ENCODE measurements at places on chromosomes 7 and 10. TPM values are rescaled to one million over a fixed set of nuclear protein-coding genes. Genes with fewer than 3 reads are reported as not detected.

The GALNT17 gene
- 20.8 TPM for total RNA-seq

The OR9A2 gene
- total RNA-seq, result not detected

The LLCFC1 gene
- not detected for total RNA-seq

The HOGA1 gene
- total RNA-seq, result 7.0 TPM

The CYP2C8 gene
- not detected for total RNA-seq

The CLRN3 gene
- total RNA-seq, result not detected

The HABP2 gene
- total RNA-seq, result not detected

The WNT8B gene
- total RNA-seq, result not detected

The WEE2 gene
- not detected for total RNA-seq

The PHKG1 gene
- total RNA-seq, result 6.0 TPM

The CFAP46 gene
- not detected for total RNA-seq

The SLC16A9 gene
- 1.6 TPM for total RNA-seq

- no peak for DNase-seq
Measured at GRCh38 chr10:77620731-77621130, 16.9 kb downstream of the KCNMA1 start.

DNA sequence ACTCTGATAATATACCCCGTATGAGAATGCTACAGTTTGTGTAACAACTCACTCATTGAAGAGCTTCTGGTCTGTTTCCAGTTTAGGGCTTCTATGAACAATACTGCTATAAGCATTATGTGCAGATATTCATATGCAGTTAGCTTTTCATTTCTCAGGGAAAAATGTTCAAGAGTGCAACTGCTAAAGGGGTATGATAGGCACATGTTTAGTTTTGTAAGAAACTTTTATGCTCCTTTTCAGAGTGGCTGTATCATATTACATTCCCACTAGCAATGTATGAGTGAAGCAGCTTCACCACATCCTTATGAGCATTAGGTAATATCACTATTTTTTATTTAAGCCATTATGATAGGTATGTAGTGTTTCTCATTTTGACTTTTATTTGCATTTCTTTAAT is 182.6 kb upstream of the CXCL12 start:
- no peak for DNase-seq

- no peak for DNase-seq
Measured at GRCh38 chr7:74266191-74266963, 12.2 kb upstream of the RFC2 start.

- no peak for DNase-seq
Measured at GRCh38 chr7:139860090-139860775, 31.2 kb downstream of the TBXAS1 start.

GRCh38 chr10:23063045-23063972 is 32.1 kb upstream of the MSRB2 start:
- no peak for DNase-seq

GRCh38 chr10:33410096-33410859 is 75.8 kb upstream of the NRP1 start:
- DNase-seq, result no peak

- no peak for DNase-seq
Measured at GRCh38 chr7:140209866-140210609, 33.3 kb upstream of the KDM7A start.

GRCh38 chr7:47776335-47776734 is 171.9 kb downstream of the PKD1L1 start:
- DNase-seq, result no peak

GRCh38 chr10:34415039-34415438 is 400.1 kb downstream of the PARD3 start:
- DNase-seq, result no peak

DNA sequence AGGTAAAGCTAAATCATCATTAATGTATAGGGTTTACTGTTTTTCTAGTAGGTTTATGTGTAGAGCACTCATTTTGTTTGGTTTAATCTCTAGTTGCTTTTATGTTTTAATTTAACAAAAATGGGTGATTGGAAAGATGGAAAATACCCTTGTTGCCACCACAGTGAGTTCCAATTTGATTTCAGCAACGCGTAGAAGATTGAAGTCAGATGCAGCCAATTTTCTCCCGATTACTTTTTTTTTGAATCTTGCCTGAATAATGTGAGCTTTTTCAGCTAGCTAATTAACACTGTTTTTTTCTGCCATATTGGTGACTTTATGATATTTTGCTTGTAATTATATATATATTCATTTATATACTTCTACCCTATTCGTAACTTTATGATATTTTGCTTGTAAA is 293.8 kb downstream of the SDK1 start:
- no peak for DNase-seq

DNA sequence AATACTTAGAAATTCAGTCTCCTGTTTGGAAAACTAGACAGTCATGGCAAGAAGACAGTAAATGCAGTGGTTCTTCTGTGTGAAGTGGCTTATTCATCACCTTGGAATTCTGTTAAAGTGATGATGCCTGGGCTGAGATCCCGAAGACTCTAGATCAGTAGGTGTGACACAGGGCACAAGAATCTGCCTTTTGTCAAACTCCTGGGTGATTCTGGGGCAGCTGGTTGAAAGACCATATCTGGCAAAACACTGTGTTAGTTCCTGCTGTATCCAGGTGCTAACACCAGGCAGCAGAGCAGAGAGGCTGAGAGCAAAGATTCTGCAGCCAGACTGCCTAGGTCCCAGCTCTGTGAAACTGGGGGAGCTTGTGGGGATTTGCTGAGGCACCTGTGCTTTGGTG is 26.5 kb downstream of the MRC1 start:
- no peak for DNase-seq

GRCh38 chr10:17183110-17183509 is 18.4 kb downstream of the TRDMT1 start:
- no peak for DNase-seq

DNA sequence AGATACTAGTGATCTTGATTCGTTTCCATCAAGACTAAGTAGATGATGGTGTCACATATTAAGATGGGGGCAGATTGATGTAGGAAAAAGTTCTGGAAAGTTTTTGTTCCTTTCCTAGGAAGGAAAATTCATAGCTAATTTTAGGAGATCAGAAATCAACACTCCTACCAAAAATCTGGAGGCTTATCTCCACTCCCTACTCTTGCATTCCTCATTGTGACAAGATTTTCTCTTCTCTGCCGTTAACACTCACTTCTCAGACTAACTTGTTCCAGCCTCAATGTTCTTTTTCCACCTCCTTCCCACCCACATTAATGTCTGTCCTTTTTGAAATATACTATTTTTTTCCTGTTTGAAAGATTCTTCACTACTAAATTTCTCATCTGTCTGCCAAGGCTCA is 851.9 kb upstream of the GHITM start:
- no peak for DNase-seq

GRCh38 chr7:131462059-131462458 is 94.4 kb downstream of the PODXL start:
- DNase-seq, result no peak

- no peak for DNase-seq
Measured at GRCh38 chr10:33335551-33335800, 1.0 kb upstream of the NRP1 start.

DNA sequence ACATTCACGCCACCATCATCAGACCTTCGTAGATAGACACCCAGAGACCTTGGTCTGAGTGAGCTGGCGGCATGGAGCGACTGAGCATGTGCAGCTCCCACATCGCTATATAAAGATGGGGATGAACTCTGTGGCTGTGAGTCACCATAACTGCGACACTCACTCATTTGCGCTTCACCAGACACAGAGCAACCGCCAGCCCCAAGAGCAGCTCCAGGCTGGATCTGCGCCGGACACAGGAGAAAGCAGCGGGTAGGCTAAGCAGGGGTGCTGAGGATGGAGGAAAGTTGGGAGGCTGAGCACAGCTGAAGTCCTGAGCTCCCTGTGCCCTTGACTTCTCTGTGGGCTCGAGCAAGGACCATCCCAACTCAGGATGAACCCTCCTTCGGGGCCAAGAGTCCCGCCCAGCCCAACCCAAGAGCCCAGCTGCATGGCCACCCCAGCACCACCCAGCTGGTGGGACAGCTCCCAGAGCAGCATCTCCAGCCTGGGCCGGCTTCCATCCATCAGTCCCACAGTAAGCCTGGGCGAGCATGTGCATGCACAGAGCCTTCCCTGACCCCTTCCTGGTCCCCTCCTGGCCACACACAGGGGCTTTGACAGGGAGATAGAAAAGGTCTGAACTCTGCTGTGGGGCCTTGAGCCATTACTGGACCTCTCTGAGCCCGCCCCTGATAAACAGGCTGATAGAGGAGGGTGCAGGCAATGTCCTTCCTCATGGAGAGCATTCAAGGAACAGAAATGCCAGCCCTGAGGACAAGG is at the start of gene OPN4:
Gene OPN4, plus strand, starts transcription at position 137 of the 762 bp plus-strand sequence. Its CDS starts 237 bp downstream, at position 374.
- DNase-seq, result no peak

GRCh38 chr7:35992436-35992835 is 160.6 kb upstream of the EEPD1 start:
- no peak for DNase-seq

DNA sequence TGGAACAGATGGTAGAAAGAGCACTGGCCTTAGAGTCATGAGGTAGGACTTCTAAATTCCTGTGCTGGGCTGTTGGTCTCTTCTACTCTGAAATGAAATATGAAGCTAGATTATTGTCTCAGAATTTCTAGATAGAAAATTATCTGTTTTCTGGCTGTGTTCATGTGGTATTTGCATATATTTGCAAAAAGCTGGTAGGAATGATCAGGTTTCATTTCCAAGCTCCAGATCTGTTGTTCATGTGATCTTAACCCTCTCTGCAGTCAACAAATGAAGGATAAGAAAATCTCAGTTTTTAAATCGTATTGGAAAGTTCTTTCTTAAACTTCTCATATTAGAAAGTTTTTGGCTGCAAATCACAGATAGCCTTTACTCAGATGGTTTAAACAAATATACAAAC is 248.3 kb downstream of the CDK14 start:
- DNase-seq, result no peak

- no peak for DNase-seq
Measured at GRCh38 chr10:52744057-52744805, 28.4 kb downstream of the MBL2 start.

DNA sequence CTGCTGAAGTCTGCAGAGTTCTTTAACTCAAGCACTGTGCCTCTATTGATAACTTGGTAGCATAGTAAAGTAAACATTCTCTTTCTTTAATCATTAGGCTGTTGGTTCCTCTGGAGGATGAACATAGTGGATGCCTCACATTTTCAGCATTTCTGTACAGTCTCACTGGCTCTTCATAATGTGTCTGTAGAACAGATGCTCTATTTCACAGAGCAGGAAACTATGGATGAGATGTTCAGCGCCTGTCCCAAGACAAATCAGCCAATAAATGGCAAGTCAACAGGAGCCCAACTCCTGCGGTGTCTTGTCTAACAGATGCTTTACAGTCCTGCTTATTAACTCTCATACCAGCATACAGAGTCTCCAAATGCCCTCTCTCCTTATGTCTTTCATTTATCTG is 36.5 kb downstream of the NRBF2 start:
- DNase-seq, result no peak

DNA sequence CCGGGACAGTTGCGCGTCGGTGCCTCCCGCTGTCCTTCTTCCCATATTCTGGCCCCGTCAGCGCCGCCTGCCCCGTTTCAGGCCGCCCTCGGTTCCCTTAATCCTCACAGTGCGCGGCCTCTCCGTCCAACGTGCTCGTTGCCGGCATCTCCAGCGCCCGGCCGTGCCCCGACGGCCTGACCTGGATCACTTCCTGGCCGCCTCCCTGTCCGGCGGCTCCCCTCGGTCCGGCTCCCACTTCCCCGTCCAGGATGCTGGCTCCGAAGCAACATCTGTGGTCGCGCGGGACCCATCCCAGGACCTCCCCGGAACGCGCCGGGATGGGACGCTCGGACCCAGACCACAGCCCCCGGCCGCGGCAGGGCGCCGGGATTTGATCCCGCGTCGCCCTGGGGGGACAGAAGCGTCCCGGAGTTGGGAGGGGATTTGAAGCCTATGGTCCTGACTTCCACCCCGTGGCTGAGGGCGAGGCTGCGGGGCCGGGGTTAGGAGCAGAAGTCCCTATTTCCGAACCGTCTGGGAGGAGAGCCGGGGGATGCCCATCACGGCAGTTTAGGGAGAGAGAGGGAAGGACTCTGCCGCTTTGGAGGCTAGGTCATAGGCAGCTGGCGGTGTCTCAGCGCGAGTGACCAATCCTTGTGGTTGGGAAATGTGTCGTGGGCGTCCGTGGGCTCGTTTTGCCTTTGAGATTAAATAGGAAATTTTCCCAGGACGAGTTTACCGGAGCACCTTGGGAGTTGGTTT is 53.8 kb downstream of the KCTD7 start:
- peak; percentile 33 for DNase-seq

DNA sequence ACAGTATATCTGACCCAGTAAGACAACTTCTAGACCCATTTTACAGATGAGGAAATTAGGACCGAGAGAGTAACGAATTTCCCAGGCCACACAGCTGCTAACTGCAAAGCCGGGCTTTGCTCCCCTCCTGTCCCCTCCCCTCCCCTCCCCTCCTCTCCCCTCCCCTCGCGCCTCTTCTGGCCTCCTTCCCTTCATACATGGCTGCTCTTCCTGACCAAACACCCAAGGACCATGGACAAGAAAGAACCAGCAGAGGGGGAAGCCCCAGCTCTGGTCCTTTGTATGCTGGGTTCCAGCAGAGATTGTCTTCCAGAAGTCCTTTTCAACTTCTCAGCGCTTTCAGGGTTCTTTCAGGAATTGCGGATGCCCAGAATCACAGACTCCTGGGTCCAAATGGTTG is 3.6 kb upstream of the TMEM72 start:
- no peak for DNase-seq

DNA sequence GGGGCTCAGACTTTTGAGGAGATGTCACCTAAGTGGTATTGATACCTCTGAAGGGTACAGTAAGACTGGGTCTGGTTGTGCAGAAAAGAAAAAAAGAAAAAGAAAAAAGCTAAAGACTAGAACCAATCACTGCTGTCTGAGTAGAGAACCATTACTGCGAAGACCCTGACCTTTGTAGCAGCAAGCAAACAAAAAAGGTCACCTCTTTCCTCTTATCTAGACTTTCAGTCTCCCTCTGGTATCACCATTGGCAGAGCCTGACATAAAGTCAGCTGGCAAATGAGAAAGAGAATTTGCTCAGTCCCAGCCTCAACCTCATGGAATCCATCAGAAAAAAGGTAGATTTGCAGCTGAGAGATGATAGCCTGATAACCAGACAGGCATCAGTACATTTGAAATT is 2.6 kb upstream of the DNTT start:
- DNase-seq, result no peak

DNA sequence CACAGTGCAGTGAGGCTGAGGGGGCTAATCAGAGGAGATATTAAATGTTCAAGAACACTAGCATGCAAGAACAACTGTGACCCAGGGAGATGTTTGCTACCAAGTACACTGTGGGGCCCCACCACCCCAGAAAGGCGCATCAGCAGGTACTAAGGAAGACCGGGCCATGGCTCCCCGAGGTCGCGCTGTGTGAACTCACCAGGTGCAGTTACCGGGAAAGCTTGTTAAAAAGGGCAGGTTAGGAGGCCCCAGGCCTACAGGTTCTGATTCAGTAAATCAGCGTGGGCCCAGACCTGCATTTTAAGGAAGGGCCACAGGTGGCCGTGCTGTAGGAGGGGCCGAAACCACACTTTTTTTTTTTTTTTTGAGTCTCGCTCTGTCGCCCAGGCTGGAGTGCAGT is 54.6 kb downstream of the TMEM209 start:
- DNase-seq, result no peak

DNA sequence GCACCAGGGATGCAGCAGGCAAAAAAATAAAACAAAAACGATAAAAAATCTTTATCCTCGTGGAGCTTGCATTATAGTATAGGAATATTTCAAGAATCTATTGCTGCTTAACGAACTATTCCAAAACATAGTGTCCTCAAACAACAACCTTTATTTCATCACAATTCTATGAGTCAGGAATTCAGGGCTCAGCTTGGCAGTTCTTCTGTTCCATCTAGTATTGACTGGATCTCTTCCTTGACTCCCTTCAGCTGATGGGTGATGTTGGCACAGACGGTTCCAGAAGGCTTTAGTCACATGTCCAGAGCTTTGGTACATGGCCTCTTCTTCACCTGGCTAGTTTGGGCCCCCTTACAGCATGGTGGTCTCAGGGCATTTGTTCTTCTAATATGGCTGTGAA is 88.0 kb downstream of the RTKN2 start:
- DNase-seq, result no peak
